Left ventricle myocardium superior (tissue), 1 donor: ENCODE measurements at places on chromosomes 3 and 15.

- DNase-seq: no peak
These were observed 5.3 kb downstream of the ZNF710 start for GRCh38 chr15:90006217-90007075.

DNA sequence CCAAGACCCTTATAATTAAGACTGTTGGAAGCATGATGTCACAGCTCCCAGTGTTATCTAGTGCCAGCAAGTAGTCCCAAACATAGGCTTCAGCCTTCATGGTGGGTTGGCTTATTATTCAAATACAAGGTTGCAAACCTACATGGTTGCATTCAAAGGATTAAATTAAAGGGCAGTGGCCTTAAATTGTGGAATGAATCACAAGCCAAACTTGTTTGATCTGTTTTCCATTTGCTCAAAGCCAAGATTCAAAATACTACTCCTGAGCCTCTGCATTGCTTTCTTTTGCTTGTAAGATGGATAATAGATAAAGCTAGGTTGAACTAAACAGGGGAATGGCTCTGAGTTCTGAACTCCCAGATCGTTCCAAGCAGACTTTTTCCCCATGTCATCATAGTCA, 52.4 kb upstream of the GNB4 start:
- DNase-seq: no peak

- DNase-seq: peak; percentile 35
These were observed 531 bp downstream of the LZTFL1 start for GRCh38 chr3:45841420-45841756.

DNA sequence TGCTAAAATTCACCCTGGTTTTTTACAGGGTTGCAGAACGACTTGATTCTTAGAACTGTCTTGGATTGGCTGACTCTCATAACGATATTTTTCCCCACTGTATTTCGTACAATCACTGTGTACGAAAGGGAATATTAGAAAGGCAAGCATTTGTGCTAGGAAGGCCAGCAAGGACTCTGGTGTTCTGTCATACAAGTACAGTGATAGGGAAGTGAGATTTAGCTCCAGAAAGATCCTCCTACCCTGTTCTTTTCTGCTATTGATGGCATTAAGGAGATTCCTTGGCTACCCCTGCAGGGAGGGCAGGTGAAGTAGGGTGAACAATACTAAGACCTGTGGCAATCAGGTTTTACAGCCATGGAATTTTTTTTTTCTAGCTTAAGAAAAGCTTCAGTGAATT, 53.8 kb upstream of the SCAANT1 start:
- DNase-seq: no peak

DNA sequence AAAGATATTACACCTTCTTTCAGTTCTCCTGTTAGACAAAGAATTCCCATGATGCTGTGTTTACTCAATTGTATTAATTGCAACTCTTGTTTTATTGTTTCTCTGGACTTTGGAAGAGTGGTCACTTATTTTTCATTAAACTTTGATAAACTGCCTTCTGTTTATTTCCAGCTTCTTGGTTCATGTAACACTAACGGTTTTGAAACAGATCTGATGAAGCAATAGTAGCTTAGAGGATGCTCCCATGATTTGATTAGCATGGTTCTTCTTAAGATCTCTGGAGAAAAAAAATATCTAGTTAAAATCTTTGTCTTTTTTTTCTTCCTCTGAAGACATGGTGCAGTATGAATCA, 90.1 kb downstream of the FNDC3B start:
- no peak for DNase-seq

GRCh38 chr15:57772223-57772957, 65.9 kb downstream of the POLR2M start:
- no peak for DNase-seq

- no peak for DNase-seq
These were observed 16.6 kb downstream of the TMEM158 start for GRCh38 chr3:45209526-45209925.

- DNase-seq: no peak
These were observed 225.3 kb upstream of the KCNMB2 start for GRCh38 chr3:178310949-178311348.

GRCh38 chr15:25060472-25060803, 105.7 kb downstream of the SNRPN start:
- no peak for DNase-seq

DNA sequence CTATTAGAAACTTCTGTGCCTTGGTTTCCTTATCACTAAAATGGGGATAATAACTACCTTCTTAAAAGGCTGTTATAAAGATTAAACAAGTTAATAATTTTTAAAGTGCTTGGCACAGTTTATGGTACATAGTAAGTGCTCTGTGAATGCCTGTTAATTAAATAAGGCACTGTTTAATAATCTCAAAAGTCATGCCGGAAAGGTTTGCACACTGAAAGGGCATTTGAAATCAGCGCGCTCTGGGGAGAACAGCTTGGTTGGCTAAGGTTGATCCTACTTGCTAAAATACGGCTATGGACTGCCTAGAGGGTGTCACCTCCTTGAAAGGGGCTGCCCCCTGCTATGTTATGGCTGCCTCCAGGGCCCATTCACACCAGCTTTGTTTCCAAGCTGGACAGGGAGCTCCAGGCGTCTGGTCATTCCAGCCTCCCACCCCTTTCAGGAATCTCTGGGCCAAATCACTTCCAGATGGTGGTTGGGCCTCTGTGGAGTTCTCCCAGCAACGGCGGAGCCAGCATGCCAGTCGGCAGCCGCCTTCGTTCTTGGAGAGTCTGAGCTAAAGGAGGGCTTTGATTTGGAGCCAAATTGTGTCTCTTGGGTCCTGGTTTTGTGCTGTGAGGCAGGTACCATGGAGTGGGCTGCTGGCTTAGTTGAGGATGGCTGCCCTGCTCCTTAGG, 5.9 kb downstream of the FLNB start:
- DNase-seq: peak; percentile 59

DNA sequence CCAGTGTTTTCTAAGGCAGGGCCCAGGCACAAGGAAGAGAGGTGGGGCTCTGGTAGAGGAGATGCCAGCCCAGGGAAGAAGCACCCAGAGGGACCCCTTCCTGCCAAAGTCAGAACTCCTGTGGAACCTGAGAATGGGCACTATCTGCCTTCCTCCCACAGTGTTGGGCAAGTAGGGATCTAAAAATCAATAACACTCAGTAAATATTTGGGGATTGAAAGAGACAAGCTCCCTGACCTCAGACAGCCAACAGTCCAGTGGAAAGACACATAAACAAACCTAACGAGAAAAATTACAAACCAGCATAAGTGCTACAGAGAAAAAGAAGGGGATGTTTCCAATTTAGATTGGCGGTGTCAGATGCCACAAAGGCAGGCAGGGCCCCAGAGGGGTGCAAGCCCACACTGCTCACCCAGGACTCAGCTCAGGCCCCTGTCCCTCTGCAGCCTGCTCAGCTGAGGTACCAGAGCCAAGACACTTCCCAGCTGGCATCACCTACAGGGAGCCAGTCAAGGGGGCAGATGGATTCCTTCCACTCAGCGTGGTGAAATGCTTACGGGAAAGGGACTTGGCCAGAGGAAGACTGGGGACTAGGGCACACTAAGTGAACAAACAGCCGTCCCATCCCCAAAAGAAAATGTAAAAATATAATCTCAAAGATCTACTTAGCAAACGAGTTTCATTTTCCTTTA, 15.9 kb downstream of the ADCY5 start:
- DNase-seq: peak; percentile 52

GRCh38 chr15:99090938-99091337, 13.9 kb upstream of the SYNM start:
- no peak for DNase-seq

DNA sequence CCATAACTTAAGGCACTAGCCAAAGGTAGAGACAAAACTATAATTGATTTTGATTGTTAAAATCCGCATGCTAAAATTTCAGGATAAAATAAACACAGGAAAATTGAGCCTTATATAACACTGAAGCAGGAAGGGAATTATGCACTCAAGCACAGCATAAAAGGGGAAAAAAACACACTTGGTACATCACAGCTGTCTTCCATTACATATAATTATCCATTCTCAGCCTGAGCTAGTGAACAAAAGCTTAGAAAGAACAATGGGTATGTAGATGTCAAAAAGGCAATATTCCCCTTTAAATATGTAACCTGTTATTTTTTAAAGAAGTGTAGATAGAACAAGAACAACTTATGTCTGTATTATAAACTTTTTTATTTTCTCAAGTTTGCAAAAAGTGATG, 899.2 kb downstream of the ROBO1 start:
- DNase-seq: no peak
